ENCODE measurements at places on chromosomes 4 and X.

GRCh38 chr4:91916219-91916618 lies 387.5 kb upstream of the GRID2 start:
- DNase-seq: no peak

GRCh38 chr4:184335520-184335919 lies 117.8 kb upstream of the ENPP6 start:
- no peak for DNase-seq

GRCh38 chr4:56186808-56187523 lies 200.3 kb downstream of the AASDH start:
- peak; percentile 35 for DNase-seq

GRCh38 chr4:85854546-85854945 lies 379.6 kb downstream of the ARHGAP24 start:
- DNase-seq: no peak

DNA sequence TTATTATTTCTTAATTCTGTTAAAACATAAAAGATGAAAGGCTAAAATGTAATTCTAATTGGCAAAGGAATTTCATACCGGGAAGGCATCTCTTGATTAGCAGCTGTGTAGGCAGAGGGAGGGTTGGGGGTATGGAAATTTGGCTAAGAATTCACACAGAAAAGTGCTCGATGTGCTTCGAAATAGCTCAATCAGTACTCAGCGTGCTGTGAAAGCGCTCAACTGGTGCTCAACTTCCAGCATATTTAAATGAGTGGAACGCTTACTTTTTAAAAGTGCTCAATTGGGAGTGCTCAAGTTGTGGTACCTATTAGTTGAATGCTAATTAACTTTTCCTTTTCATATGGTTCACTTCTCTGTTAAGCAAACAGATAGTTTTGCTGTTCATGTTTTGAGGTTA lies 695.9 kb upstream of the ATOH1 start:
- no peak for DNase-seq

- DNase-seq: peak; percentile 2
Measured at GRCh38 chr4:48985602-48985975, 486 bp upstream of the CWH43 start.

DNA sequence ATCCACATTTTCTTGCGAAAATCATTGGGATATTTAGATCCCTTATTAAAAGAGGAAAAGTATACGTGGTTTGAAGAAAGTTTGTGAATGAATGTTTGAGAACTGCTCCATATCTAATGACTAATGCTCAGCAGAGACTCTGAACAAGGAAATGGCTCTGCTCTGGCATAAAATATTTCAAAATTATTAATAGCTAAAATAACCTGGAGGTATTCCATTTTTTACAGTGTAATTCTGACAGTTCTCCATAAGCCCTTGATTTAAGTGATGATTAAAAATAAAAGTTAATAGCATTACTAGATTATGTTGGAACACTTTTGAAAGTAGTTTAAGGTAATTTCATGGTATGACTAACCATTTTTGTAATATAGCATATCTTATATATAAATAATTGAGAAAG lies 1276.9 kb upstream of the TENM3 start:
- DNase-seq: no peak

DNA sequence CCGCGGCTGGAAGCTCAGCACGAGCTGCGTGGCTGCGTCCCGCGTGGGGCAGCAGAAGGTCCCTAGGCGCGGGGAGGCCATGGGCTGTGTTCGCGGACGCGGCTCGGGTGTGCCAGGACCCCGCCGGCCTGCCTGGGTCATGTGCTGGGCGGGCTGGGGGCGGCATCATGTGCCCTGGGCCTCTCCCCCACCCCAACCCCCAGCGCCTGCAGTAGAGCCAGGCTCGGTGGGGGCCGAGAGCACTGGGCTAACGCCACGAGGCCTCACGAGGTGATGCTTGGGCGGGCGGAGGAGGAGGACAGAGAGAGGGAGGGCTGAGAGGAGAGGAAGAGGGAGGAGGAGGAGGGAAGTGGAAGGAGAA lies at the start of gene GPR143:
TSS of gene GPR143 (minus strand) at position 111 of the 361 bp plus-strand sequence. CDS start at position 81, 30 bp downstream.
- DNase-seq: peak; percentile 23

- no peak for DNase-seq
Measured at GRCh38 chr4:116088771-116089170, 975.4 kb upstream of the NDST4 start.

DNA sequence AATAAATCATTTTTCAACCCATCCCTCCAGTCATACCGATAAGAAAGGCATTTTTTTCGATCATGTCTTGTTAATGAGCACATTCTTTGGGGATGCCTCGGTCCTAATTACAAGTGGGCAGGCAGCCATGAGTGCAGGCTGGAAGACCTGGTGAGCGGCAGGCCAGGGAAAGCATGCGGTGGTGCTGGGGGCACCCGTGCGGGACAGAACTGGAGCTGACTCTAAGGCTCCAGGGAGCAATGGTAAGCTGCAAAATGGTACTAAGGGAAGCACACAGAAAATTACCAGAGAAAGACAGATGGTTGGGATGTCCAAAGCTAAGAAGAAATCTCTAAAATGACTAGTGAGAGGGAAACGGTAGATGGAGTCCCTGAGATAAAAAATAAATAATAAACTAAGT lies 411.0 kb upstream of the AGA start:
- DNase-seq: no peak

GRCh38 chr4:149199594-149199993 lies 616.0 kb downstream of the IQCM start:
- no peak for DNase-seq

DNA sequence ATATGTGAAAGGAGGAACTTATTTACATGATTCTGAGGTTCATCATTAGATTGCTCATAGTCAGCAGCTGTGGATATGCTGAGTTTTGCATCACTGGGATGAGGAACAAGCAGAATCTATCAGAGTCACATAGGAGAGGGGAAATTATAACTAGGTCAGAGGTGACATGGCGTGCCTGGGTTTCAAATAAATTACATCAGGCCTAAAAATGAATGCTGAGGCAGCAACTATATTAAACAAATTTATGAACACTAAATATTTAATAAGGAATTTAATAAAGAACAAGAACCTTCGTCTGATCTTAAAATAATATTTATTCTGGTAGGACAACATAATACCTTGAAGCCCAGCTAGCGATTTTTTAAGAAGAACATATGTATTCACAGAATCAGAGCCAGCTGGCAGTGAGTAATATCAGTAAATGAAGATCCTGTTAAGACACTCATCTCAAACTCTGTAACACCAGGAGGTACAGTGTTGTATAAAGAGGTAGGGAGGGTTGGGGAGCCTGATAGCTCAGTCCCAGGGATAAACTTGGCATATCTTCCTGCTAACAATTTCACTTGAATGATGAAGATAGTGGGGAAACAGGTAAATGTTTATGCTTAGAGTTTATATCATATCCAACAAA lies 60.9 kb upstream of the HS3ST1 start:
- no peak for DNase-seq

- no peak for DNase-seq
Measured at GRCh38 chrX:119783026-119783425, 8.4 kb downstream of the RPL39 start.

DNA sequence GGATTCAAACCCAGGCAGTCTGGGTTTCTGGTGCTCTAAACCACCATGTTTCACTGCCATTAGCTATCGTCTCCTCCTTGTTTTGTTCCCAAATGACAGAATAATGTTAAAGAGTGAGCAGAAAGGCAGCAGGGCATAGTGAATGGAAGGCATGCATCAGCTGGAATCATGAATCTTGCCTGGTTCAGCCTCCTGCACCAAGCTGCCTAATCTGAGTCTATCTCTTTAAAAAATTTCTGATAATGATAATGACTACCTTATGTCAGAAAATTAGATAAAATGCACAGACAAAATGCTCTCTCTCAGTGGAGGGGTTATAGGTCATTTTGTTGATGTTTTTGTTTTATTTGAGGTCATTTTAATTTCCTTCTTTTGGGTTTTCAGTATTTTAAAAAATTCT lies 187.4 kb downstream of the RASL11B start:
- DNase-seq: no peak

- DNase-seq: no peak
Measured at GRCh38 chrX:81348388-81348787, 146.5 kb downstream of the SH3BGRL start.

GRCh38 chr4:87941537-87942392 lies 33.7 kb upstream of the SPP1 start:
- no peak for DNase-seq

DNA sequence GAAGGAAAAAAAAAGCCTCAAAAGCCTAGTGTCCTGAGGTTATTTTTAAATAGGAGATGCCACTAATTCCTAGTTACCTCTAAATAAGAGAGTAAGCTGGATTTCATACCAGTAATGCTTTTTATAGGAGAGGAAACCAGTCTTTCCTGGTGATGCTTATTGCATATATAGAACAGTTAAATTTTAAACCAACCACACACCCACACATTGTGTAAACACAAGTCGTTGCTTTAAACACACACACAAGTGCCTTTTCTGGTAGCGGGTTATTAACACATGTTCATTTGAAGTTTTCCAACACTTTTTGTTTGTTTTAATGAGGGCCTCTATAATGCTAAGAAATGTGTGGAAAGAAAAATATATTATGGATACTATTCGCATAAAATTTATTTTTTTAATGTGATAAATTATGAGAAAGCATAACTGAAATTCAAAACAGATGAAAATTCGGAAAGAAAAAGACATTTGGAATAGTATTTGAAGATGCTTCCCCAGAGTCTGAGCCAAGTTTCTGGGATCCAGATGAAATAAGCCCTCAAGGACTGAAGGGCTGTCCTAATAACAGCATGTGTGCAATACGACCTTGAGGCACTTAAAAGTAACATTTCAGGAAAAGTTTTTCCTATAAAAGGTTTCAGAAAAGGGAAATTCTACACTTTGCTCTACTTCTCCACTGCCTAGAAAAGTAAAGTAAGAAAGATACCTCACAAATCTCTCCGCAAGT lies 2.0 kb downstream of the ANTXR2 start:
- no peak for DNase-seq

GRCh38 chr4:117637347-117637746 lies 396.9 kb upstream of the NDST3 start:
- DNase-seq: no peak

GRCh38 chr4:173535957-173536356 lies 5.9 kb upstream of the HAND2 start:
- no peak for DNase-seq

- no peak for DNase-seq
Measured at GRCh38 chrX:5870238-5870637, 358.4 kb downstream of the NLGN4X start.

DNA sequence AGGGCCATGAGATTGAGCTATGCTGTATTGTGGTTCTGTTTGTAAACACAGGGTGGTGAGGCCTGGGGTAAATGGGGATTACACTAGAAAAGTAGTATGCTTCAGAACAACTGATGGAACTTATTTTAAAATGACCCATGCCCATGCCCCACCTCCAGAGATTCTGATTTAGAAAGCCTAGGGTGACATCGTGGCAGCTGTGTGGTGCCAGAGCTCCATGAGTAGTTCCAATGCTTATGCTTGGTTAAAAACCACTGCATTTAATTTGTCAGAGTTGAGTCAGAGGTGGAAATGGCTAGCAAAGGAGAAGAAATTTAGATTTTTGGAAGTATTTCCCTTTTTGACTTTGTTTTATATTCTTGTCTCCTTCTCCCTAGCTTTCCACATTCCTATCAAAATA lies 63.4 kb upstream of the PDE5A start:
- no peak for DNase-seq

DNA sequence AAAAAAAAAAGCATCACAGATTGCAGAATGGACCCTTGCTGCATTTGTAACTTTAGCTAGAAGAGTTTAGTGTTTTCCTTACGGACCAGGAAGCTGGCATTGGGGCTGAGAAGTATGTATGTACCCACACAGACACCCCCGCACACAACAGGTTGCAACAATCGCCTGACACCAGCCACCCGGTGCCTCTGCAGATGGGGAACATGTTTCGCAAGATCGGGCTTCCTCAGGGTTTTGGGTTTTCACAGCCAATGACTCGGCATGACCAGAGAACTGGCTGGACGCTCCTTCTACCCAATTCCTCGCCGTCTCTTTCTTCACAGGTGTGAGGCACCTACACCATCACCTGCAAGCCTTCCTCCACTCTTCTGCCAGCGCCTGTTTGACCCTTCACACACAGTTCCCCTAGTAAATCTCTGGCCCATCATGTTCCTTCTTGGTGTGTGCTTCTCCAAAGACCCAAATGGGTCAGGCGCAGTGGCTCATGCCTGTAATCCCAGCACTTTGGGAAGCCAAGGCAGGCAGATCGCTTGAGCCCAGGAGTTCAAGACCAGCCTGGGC lies 70.4 kb downstream of the DHRSX start:
- no peak for DNase-seq

GRCh38 chrX:63513825-63514568 lies 162.9 kb upstream of the SPIN4 start:
- no peak for DNase-seq

- DNase-seq: no peak
Measured at GRCh38 chr4:140448162-140448561, 20.7 kb upstream of the CLGN start.

DNA sequence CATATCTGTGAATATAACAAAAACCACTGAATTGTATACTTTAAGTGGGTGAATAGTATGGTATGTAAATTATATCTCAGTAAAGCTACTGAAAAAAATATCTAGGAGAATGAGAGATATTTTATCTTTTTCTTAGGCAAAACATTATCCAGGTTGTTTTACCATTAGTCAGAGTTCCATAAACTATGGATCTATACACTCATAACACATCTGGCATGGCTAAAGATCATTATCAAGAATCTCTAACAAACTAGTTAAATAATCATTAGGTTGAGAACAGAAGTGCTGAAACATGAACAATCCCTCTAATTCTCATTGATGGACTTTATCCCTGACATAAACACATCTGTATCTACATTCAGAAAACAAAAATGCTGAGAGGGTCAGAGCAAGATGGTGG lies 15.6 kb downstream of the MED14 start:
- DNase-seq: no peak

DNA sequence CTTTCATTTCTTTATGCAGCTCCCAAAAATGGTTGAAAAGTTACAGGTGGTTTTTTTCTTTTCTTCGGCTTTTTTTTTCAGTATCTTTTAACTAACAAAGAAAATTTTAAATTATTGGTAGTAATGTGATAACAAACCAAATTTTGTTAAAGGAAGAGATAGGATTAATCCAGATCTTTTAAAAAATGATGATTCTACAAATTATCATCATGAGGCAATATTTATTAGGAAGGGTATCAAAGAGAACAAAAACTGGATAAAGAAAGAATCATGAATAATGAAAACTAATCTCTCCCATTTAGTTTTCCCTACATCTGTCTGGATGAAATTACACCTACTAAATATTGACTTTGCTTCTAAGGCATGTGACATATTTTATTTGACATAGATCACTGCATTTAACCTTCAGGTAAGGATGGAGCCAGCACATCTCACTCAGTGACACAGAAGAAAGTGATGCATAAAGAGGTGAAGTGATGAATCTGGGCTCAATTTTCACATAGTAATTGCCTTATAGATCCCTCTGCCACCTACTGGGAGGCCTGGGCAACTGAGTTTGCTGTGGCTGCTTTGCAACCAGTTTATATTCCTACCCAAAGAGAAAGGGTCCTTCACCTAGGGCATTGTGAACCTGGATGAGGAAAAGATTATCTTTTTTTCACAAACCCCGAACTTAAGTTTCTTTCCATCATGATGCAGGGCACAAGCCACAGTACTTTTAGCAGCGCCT lies 155.6 kb downstream of the HNRNPD start:
- no peak for DNase-seq

Measured in nephron progenitor cell (in vitro differentiated cells).